Left kidney (tissue), 8 donors: ENCODE measurements at places on chromosomes 2 and 18.

DNA sequence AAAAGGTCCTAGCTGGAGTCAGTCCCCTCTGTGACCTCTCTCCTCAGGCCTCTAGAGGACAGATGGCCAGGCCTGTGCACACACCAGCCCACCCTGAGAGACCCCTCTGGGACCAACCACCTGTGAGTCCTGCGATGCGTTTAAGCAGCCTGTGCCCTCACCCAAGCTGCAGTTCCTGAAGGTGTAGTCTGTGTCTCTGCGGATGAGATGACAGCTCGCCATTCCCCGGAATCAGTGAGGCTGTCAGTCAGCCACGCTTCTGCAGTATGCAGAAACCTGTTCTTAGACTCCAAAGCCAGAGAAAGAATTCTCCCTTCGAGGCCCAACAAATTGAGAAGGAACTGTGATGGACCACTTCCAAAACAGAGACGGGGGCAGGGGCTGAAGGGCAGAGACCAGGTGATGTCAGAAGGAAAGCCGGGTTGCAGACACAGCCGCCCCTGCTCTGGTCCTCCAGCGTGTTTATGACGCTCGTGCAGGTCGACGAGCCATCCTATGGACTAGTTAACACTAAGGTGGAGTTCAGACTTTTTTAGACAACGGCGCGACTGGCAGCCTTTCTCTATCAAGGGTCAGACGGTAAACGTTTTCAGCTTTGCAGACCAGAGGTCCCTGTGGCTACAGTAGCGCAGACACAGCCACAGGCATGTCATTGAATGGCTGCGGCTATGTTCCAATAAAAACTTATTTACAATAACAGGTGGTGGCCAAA lies 10.2 kb downstream of the MTERF4 start:
- no peak for DNase-seq

GRCh38 chr2:88212251-88212790 lies 42.2 kb downstream of the THNSL2 start:
- DNase-seq, result no peak

- no peak for DNase-seq
Observed at GRCh38 chr2:66164470-66164869, 270.5 kb upstream of the MEIS1 start.

DNA sequence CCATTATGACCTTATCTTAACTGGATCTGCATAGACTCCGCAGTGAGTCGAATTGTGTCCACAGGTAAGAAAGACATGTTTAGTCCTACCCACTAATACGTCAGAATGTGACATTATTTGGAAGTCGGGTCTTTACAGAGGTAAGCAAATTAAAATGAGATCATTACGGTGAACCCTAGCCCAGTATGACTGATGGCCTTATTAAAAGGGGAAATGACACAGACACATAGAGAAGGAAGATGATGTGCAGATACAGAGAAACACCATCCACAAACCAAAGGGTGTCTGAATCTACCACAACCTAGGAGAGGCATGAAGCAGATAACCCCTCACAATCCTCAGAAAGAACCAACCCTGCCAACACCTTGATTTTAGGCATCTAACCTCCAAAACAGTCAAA lies 135.6 kb downstream of the GALNT1 start:
- no peak for DNase-seq

DNA sequence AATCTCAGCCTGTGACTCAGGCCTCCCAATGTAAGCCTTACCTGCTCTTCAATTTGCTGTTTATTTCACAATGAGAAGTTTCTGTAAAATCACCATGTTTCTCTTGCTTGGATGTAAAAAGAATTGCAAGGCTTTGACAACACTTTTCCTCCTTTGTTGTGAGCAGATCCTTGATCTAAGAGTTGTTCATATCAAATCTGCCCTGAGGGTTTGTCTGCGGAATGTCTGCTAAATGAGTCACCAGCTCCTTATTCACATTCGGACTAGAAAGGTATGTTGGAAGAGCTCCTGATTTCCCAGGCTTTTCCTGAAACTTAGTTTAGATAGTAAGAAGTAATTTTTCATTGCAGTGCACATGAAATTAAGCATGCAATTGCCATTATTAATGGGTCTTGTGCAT lies 268.2 kb upstream of the TCF4 start:
- DNase-seq, result no peak

- DNase-seq, result no peak
Observed at GRCh38 chr2:230614913-230615332, 97.7 kb upstream of the CAB39 start.

DNA sequence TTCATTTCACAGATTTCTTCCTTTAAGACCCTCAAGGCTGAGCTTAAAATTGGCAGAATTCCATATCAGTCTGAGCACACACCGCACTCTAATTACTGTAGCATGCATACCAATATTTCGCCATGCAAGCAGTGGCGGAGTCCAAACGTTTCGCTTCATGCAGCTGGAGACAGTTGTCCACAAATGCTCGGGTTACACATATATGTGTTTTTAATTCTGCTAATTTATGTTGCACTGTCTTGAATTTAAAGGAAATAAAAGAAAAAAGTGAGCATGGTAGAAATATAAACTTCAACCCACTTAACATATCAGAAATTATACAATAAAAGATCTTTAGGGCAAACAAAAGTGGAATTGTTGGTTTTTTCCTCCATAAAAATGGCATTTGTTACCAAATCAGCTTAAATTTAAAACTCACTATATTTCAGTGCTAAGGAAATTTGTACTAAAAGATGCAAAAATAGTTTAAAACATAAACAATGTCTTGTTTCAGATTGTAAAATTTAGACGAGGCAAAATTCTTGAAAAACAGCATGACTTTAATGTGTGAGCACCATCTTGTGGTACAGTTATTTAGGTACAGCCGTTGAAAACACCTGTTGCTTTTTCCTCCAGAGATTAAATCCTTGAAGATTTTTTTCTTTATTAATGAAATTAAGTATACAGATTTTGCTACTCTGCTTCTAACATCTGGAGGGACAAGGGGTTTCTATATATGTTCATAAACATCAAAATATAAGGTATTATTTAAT lies 24.1 kb upstream of the KANSL1L start:
- DNase-seq, result no peak

DNA sequence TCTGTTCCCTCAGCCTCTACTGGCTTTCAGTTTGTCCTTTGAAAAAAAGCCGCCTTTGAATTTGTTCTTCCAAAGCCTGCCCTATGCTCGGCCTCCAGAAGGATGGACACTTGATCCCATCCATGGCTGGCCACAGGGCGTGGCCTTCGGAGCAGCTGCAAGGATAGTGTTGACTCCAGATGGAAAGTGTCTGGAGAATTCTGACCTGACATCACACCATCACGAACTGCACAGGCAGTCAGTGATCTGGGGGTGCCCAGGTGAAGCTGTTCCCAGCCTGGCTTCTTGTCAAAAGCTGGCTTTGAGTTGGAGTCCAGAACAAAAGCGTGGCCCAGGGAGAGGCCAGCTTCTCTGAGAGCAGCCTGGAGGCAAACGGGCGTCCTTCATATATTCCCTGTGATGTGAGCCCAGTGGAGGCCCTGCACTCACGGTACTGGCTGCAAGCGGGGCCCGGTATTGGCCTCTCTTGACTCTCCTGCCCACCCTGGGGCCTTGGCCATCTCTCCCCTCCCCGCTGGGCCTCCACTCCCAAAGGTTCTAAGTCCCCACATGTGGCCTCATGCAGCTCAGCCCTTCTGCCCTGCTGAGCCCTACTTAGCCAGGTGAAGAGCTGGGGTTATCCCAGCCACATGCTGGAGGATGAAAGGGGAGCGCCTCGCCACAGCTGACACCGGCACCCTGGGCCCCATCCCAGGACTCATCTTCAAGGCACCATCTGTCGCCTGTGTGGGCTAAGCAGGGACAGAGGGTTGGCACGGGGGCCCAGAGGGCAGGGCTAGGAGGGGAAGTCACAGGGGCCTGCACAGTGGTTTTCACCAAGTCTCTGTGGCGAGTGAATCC lies 20.4 kb upstream of the ATOH8 start:
- DNase-seq, result no peak

DNA sequence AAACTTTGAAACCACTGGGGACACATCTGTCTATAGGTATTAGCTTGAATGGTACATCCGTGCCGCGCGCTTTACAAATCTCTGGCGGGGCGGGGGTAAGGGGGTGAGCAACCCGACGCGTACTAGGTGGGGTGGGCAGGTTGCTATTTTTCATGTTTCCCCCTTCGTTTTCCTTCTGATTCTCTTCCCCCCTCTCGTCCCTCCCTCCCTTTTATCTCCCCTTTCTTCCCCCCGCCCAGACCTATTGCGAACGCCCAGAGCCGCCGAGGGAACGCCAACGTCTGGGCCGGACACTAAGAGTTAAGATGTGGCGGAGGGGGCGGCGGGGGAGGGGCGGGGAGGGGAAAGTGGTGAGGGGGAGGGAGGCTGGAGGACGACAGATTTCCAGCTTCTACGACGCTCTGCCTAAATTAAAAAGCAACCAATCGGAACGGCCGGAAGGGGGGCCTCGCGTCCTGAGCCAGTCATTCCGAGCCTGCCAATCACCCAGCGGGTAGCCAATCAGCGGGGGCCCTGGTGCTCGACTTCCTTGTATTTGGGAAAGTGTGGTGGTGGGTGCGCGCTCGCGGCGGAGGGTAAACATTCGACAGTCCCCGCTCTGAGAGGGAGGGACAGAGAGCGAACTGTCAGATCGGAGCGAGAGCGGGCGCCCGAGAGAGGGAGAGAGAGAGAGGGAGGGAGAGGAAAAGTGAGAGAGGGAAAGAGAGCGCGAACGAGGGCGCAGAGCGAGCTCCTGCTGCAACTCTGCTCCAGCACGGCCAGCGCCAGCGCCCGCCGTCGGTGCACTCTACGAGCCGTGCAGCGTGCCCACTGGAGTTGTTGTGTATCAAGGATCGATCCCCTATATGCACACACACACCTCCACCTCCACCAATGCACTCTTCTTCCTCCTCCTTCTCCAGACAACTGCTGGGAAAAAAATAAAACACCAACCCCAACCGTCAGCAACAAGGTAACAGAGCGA lies at the start of gene POU3F3:
Gene POU3F3 (plus strand): TSS at position 582 of the 964 bp plus-strand sequence. CDS start 1,396 bp downstream, outside the sequence.
- DNase-seq, result peak; percentile 91

GRCh38 chr2:65357095-65357958 lies 75.1 kb downstream of the SPRED2 start:
- DNase-seq, result no peak

GRCh38 chr2:23522726-23523372 lies 137.9 kb downstream of the KLHL29 start:
- DNase-seq, result no peak

GRCh38 chr2:217827430-217828201 lies 175.2 kb downstream of the TNS1 start:
- DNase-seq, result no peak

DNA sequence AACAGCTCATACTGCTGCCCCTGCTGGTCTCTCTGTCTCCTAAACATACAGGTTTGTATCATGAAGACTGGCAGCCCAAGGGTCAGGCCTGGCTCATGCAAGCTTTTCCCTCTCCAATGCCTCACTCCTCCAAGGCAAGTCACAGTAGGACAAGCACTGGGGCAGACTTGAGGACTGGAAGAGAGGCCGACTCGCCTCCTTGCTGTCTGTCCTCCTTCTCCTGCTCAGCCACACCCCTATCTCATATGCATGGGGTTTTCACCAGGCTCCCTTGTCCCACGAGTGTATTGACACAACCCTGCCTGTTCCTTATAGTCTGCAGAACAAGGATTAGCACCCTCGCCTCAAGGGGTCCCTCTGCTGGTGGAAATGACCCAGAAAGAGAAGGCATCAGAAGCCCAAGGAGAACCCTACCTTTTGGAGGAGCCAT lies 223.7 kb downstream of the SOX11 start:
- DNase-seq, result no peak

DNA sequence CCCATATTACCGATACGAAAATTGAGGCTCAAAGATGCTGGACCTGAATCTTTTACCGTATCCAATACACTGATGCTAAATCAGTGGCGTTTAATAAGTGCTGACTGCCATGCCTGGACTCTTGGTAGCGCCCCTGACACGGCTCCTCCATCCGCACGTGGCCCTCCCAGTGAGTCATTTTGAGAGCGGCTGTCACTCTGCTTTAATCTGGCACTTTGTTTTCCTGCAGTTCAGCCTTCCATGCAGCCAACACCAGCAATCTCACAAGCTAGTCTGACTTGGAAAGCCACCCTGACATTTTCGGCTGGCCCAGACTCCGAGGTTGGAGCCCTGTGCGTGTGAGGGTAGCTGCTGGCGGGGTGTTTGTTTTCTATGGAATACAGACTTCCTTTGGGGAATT lies 155.1 kb upstream of the LMAN1 start:
- DNase-seq, result no peak

DNA sequence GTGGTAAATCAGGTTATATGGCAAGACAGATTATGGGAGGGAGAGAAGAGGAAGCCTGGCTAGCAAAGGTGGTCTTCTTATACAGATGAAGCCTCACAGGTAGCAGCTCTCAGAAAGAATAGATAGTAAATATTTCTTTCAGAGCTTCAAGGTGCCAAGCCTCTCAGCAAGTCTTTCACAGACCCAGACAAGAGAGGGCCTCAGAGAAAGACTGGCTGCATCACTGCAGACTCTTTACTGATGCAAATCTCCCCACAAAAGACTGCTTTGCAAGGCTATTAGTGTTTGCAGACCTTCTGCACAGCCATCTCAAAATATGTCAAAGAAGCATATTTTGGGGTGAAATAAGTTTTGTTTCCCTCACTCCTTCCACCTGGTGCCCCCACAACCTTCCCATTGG lies 372.4 kb upstream of the RND3 start:
- DNase-seq, result no peak

DNA sequence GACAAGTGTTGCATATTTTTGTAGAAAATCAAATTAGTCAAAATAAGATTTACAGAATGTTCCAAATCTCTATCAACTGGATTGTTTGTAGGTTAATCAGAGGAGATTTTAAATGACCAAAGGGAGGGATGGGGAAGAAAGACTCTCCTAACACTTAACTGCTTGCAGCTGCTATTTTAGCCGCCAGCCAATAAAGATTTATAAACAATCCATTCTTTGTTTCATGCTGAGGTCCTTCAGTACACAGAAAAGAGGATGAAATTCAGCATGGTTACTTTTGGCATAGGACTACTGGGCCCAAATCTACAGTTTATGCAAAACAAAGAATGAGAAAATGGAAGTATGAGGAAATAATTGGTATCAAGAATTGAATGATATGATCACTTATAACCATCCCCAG lies 86.4 kb upstream of the FN1 start:
- no peak for DNase-seq

- no peak for DNase-seq
Observed at GRCh38 chr18:12803069-12803936, 80.7 kb downstream of the PTPN2 start.

GRCh38 chr2:141611176-141611571 lies 519.6 kb downstream of the LRP1B start:
- DNase-seq, result no peak

DNA sequence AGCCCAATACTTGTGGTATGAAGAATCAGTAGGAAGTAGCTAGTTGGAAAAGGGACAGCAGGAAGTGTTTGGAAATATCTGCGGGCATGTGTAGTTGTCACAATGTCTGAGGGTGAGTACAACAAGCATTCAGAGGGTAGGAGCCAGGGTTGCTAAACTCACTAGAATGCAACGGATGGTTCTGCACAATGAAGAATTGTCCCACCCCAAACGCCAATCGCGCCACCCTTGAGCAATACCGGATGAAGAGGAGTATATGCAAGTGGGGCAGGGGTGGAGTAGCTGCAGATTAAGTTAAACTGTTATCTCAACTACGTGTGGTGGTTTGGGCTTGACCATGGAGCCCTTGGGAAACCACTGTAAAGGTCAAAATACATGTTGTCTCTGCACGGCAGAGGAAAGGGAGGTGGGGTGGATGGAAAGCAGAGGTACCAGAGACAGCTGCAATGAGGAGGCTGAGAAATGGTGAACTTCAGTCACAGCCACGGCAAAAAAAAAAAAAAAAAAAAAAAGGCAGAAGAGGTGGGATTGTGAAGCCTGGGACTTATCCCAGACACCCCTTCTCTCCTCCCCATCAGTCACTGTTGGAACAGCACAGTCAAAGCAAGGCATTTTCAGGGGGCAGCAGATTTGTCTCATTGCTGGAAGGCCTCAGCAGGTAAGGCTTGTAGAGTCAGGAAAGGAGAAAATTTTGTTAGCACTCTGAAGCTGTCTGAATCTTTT lies 5.2 kb downstream of the CCL20 start:
- no peak for DNase-seq
